ENCODE measurements at places on chromosomes 5 and 9.

- no peak for DNase-seq
Observed at GRCh38 chr5:37938861-37939260, 99.0 kb upstream of the GDNF start.

- DNase-seq, result no peak
Observed at GRCh38 chr5:142621227-142621626, 64.7 kb downstream of the FGF1 start.

GRCh38 chr9:20524776-20525175, 97.5 kb downstream of the MLLT3 start:
- DNase-seq, result no peak

DNA sequence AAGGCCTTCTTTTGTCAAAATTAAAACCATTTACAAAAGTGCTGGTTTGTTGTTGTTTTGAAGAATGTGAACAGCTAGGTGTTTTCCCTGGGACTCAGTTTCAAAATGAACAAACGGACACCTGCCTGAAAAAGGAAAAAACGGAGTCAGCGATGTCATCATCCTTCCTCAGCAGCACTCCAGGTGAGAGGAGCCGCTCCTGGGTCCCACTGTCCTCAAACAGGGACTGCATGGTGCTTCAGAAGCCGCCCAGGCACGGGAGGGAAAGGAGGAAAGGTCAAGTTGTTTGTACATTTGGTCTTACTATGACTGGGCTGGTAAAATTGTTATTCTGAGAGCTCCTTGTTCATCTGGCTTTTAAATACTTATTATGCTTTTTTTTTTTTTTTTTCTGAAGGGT, 69.0 kb upstream of the ZSWIM6 start:
- no peak for DNase-seq

- no peak for DNase-seq
Observed at GRCh38 chr5:109177782-109178181, 232.0 kb downstream of the PJA2 start.

DNA sequence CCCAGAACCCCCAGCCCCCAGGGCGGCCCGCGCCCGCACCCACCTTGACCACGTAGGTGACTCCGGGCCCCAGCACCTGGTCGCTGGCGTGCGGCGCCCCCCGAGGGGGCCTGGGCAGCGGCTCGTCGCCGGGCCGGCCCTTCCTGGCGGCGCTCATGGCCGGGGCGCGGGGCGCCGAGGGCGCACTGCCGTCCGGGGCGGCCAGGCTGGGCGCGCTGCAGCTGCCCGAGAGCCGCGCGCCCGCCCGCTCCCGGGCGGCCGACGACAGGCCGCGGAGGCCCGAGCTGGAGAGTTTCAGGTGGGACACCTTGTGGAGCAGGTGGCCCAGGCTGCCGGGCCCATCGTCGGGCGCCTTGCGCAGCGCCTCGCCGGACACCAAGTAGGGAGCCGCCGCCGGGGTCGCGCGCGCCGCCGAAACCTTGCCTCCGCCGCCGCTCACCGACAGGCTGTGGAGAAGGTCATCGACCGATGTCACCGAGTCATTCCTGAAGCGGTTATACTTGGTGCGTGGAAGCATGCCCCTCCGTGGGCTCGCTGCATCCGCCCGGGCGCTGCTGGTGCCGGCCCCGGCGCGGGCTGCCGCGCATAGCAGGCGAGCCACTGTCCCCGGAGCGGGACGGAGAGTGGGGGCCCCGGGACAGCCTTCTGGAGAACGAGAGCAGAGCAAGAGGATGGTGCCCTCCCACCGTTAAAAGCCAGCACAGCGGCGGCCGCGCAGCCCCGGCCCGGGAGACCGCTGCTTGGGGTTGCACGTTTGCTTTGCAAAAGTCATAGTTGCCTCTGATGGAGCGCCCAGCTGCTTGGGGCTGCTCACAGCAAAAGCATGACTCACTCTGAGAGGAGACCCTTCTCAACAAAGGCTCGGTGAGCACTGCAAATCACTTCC, at the start of gene SHC3:
Gene SHC3, minus strand, starts transcription at position 875 of the 886 bp plus-strand sequence. Its CDS starts 358 bp downstream, at position 517.
- no peak for DNase-seq

GRCh38 chr5:671459-672328, 21.5 kb downstream of the TPPP start:
- peak; percentile 32 for DNase-seq

DNA sequence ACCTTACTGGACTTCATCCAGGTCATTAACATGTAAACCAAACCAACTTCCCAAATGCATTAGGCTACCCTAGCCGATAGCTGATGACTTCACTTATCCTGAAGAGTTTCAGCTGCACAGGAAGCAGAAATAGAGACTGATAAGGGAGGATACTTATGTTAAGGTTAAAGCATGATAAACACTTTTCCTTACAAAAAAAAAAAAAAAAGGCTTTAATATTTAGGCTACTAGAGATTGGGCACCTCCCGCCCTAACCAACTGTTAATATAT, 1.6 kb upstream of the MEF2C start:
- no peak for DNase-seq

GRCh38 chr5:955886-956761, 52.5 kb upstream of the NKD2 start:
- no peak for DNase-seq

- no peak for DNase-seq
Observed at GRCh38 chr9:125638239-125639045, 68.6 kb downstream of the MAPKAP1 start.

GRCh38 chr9:75826314-75826713, 64.2 kb upstream of the PCSK5 start:
- DNase-seq, result no peak

DNA sequence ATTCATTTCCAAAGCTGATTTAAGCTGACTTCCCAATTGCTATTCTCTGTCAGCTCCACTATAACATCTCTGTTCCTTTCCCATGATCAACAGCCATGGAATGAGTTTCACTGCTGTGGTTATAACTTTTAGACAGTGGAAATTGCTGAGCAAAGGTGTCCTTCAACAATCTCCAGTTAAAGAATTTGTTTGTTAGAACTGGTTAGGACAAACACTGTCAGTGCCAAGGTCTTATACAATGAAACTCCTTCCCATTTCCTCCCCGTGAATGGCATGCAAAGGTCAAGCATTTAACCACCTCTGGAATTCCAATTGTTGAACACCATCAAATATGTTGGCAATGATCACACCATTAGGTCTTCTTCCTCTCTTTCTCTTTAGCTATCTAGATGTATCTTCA, 45.7 kb upstream of the GHR start:
- DNase-seq, result no peak

- DNase-seq, result no peak
Observed at GRCh38 chr5:39779831-39780230, 355.1 kb upstream of the DAB2 start.

GRCh38 chr9:91291866-91292265, 69.9 kb downstream of the AUH start:
- DNase-seq, result no peak

DNA sequence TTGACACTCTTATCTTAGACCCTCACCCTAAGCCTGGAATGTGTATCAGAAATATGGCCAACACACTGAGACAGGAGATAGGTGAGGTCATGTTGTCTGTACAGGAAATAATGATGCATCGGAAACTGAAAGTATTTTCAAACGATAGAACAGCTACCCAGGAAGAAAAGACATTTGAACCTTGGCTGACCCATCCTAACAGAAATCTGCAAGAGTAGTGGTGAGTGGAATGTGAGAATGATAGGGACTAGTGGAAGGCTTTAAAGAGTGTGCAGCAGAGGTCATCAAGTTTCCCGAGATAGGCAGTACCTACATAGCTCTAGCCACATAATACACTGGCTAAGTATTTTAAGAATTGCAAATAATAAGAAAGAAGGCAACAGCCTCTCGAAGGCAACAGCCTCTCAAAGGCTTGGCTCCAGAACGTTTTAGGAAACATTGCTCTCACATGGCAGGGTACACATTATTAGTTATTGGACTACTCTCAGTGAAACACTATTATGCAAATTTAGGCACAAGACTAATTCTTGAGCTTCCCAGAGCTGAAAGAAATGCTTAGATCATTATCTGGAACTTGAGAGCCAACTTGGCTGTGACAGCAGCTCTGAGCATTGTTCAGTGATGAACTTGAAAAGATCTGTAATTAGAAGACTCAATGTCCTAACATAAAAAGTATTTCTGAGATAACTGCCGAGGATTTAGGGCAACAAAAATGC, 133.1 kb upstream of the FBXL7 start:
- DNase-seq, result no peak

DNA sequence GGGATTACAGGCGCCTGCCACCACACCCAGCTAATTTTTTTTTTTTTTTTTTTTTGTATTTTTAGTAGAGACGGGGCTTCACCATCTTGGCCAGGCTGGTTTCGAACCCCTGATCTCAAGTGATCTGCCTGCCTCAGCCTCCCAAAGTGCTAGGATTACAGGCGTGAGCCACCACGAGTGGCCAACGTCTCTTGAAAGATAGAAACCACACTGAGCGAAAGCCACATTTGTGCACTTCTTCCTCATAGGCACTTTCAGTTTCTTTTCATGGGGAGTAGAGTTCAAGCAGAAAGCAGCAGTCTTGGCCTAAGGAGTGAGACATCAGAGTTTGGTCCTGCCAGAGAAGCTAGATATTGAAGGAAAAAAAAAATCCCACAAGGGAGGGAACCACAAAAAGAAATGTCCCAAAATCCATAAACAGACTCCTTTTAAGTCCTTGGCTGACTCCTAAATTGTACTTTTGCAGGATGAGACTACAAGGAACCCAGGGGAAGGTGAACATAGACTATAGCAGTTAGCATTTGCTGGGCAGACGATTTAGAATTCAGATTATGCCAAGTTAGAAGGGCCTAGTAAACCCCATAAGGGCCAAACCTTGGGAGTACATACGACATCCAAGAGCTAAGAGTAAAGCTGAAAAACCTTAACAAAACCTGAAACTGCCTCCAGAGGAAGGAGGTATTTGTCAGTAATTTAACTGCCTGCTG, 43.9 kb upstream of the GLIPR2 start:
- no peak for DNase-seq

- DNase-seq, result no peak
Observed at GRCh38 chr5:115309751-115310370, 13.4 kb upstream of the CCDC112 start.

DNA sequence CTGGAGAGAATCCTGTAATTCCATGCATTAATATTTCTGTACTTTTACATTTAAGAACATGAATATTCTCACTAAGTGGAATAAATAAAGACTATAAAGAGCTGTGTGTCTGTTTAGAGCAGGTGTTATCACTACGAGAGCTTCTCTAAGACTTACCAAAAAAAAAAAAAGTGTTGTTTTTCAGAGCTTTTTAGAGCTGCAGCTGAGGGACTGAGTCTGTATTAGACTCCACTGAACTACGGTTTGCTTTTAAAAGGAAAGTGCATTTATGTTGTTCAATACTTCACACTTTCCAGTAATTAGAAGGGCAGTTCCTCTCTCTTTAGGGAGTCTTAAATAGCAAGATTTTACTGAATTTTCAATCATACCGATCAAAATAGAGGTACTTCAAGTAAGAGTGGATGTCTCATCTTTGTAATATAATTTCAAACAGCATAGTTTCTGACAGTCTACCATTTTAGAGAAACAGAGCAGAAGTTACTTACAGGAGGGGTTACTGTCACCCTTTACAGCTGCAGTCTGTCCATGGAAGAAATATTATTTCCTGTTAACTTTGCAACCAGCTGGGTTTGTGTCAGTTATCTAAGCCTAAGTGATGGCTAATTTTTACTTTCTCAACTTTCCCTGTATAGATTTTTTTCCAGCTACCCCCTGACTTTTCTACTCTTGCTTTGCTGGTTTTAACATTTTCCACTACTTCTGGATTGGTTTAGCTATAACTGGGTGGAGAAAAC, 2.4 kb downstream of the SYK start:
- DNase-seq, result no peak

DNA sequence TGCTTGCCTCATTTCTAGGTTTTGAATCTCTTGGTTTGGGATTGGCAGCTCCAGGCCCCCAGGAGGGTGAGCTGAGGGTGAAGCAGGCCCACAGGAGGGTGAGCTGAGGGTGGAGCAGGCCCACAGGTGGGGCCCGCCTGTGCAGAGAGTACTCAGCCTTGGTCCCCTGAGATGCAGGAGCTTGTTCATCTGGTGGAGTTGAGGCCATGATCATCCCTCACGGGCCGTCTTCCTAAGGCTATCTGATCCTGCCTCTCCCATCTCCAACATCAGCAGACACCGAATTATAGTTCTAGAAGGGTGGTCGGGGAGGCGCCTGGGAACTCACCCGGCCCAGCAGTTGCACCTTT, 131.7 kb upstream of the PHYKPL start:
- DNase-seq, result no peak

- DNase-seq, result no peak
Observed at GRCh38 chr5:78618303-78618702, 30.3 kb downstream of the LHFPL2 start.

GRCh38 chr9:117135501-117136098, 279.3 kb downstream of the ASTN2 start:
- no peak for DNase-seq

DNA sequence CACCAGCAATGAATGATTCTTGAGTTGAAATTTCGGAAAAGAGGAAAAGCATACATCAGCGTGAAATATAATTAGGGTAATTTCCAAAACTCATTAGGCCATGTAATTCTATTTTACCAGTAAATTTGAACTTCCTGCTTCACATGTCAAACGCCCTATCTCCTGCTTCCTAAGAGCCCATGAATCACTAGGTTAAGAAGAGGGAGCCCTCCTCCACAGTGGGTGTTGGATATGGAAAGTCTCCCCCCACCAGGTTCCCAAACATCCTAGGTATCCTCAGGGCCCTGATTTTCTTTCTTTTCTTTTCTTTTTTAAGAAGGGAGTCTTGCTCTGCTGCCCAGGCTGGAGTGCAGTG, 115.2 kb downstream of the SUSD1 start:
- no peak for DNase-seq

- DNase-seq, result no peak
Observed at GRCh38 chr5:169628892-169629291, 8.2 kb upstream of the DOCK2 start.

DNA sequence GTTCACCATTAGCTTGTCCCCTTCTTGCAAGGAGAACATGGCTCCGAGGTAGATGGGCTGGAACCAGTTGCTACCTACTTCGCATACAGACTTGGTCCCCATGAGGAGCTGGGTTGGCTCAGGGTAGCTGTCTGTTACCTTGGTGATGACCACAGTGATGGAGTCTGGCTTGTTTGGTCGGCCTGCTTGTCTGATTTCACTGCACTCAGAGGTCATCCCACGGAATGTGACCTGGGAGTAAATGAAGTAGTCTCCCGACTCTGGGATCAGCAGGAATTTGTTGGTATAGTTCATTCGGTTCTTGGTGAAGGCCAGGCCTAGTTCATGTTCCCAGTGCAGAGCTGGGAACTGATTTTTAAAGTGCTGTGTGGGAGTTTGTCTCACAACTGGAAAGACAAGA, 15.3 kb downstream of the TNFSF15 start:
- DNase-seq, result no peak

- no peak for DNase-seq
Observed at GRCh38 chr9:132199056-132199455, 37.2 kb downstream of the NTNG2 start.

DNA sequence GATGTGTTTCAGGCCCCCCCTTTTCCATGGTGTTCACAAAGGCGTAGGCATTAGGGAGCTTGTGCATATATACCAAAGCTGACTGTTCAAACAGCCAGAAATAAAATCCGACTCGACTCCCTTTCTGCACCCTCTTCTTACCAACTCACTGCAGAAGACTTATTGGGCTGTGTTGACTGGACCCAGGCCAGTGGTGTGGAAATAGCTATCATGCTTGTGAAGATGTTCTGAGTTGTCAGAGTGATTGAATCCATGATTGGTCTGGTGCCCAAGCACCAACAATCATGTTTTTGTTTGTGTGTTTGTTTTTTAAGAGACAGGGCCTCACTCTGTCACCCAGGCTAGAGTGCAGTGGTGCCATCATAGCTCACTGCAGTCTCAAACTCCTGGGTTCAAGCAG, 21.6 kb downstream of the TJP2 start:
- DNase-seq, result no peak

Measured in stimulated activated CD8-positive, alpha-beta memory T cell treated with anti-CD3 and anti-CD28 coated beads, Interleukin-15, amount 100 ng/mL, for 24 hours (primary cell).